ENCODE measurements at places on chromosomes 4 and X. TPM values are rescaled to one million over a fixed set of nuclear protein-coding genes. Genes with fewer than 3 reads are reported as not detected.

Gene SLC38A5
- total RNA-seq, result 75.9 TPM

Gene DDX53
- total RNA-seq, result not detected

Gene CSAG3
- not detected for total RNA-seq

Gene C4orf36
- 1.5 TPM for total RNA-seq

Gene ABCB7
- total RNA-seq, result 21.3 TPM

Gene NHSL2
- total RNA-seq, result 2.8 TPM

Gene TRIM61
- total RNA-seq, result 0.25 TPM

Gene RAI2
- under 0.01 TPM for total RNA-seq

Gene ARAP2
- 13.8 TPM for total RNA-seq

Gene TEX13B
- total RNA-seq, result not detected

Gene ANKRD37
- 7.7 TPM for total RNA-seq

Gene USP51
- 3.3 TPM for total RNA-seq

Gene SPANXB1
- not detected for total RNA-seq

Gene NEUROG2
- total RNA-seq, result not detected

Gene ANOS1
- 1.6 TPM for total RNA-seq

Gene CHRDL1
- 29.3 TPM for total RNA-seq

Gene CD99L2
- 34.2 TPM for total RNA-seq

Gene DUSP21
- not detected for total RNA-seq

Gene TRIM60
- not detected for total RNA-seq

Gene ADAM29
- not detected for total RNA-seq

Gene HPGDS
- total RNA-seq, result not detected

Gene ABHD18
- 6.1 TPM for total RNA-seq

Gene GYPB
- total RNA-seq, result not detected

Gene KDR
- total RNA-seq, result under 0.01 TPM

Gene SPANXC
- not detected for total RNA-seq

Gene TCEAL2
- 0.25 TPM for total RNA-seq

Gene RTL9
- not detected for total RNA-seq

Gene OPRPN
- total RNA-seq, result not detected

Gene SGMS2
- 81.9 TPM for total RNA-seq

Gene TCEANC
- total RNA-seq, result 1.3 TPM

Gene IRS4
- total RNA-seq, result not detected

Gene CT55
- total RNA-seq, result not detected

Gene LRIT3
- total RNA-seq, result under 0.01 TPM

Gene SOWAHB
- total RNA-seq, result 0.81 TPM

Gene TKTL2
- not detected for total RNA-seq

Gene TCP11X2
- not detected for total RNA-seq

Gene BMPR1B
- total RNA-seq, result 8.1 TPM

Gene SPARCL1
- total RNA-seq, result not detected

Gene TSPAN5
- 47.3 TPM for total RNA-seq

Gene CLTRN
- total RNA-seq, result 0.16 TPM

Gene CABS1
- not detected for total RNA-seq

Gene PPP4R3C
- not detected for total RNA-seq

Gene BCOR
- total RNA-seq, result 34.2 TPM

Gene NXF2
- not detected for total RNA-seq

Gene GPAT3
- 5.6 TPM for total RNA-seq

Gene ZNF518B
- 19.6 TPM for total RNA-seq

Gene PROM1
- 13.9 TPM for total RNA-seq

Gene APLN
- total RNA-seq, result not detected

Gene PF4V1
- not detected for total RNA-seq
